ENCODE measurements at places on chromosomes 2 and 18. TPM values are rescaled to one million over a fixed set of nuclear protein-coding genes. Genes with fewer than 3 reads are reported as not detected.

The MOCOS gene
- total RNA-seq: 2.2 TPM

The SH2D6 gene
- total RNA-seq: 1.4 TPM

The GKN1 gene
- not detected for total RNA-seq

The TTN gene
- total RNA-seq: 1.7 TPM

The ASIC4 gene
- total RNA-seq: 0.25 TPM

The ADCYAP1 gene
- total RNA-seq: not detected

The HOXD4 gene
- total RNA-seq: 0.22 TPM

The COLEC12 gene
- 13.2 TPM for total RNA-seq

The UGT1A6 gene
- total RNA-seq: not detected

The KCNS3 gene
- total RNA-seq: 9.6 TPM

The VIT gene
- total RNA-seq: 0.37 TPM

The SPC25 gene
- 2.6 TPM for total RNA-seq

The IL1F10 gene
- not detected for total RNA-seq

The TCF23 gene
- not detected for total RNA-seq

The EPC2 gene
- 23.5 TPM for total RNA-seq

The SERPINB3 gene
- not detected for total RNA-seq

The SOX11 gene
- 0.66 TPM for total RNA-seq

The HSBP1L1 gene
- 7.9 TPM for total RNA-seq

The ANKAR gene
- total RNA-seq: 3.7 TPM

The RFX8 gene
- 15.3 TPM for total RNA-seq

The GPR35 gene
- 0.55 TPM for total RNA-seq

The CELF4 gene
- not detected for total RNA-seq

The RNF125 gene
- 0.50 TPM for total RNA-seq

The RTP5 gene
- not detected for total RNA-seq

The CCL20 gene
- total RNA-seq: not detected

The KIAA1328 gene
- total RNA-seq: 9.5 TPM

The ERFE gene
- 2.1 TPM for total RNA-seq

The GPR45 gene
- not detected for total RNA-seq

The TRIM43 gene
- total RNA-seq: not detected

The TPGS2 gene
- 146 TPM for total RNA-seq

Measured in uterine smooth muscle cell (primary cell).